ENCODE measurements at places on chromosomes 12 and 14.

- no peak for DNase-seq
These were observed 107.0 kb downstream of the SLC38A6 start for GRCh38 chr14:61088081-61088480.

- DNase-seq = no peak
These were observed 6.4 kb downstream of the NGB start for GRCh38 chr14:77264466-77265186.

- DNase-seq = no peak
These were observed 261.7 kb downstream of the NEDD1 start for GRCh38 chr12:97168804-97169203.

- DNase-seq = peak; percentile 61
These were observed 117.6 kb downstream of the CACNA1C start for GRCh38 chr12:2170376-2170775.

DNA sequence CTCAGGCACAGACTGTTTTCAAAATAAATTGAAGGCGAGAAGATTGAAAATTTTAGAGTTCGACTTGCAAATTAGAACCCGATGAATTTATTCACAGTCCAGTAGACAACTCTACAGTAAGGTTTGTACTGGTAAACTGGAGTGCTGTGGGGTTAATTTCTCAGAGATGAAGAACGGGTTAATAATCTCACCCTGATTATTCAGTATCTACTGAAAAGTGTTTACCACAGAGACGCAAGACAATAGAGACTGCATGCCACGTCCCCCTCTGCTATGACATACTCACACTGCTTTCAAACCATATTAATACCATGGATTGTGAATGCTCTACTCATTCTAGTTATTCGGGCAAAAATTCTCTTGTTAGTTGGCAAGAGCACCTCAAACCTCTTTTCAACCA lies 36.1 kb downstream of the CFL2 start:
- peak; percentile 74 for DNase-seq

GRCh38 chr12:28535216-28535615 lies 345.0 kb downstream of the CCDC91 start:
- DNase-seq = peak; percentile 72

- peak; percentile 51 for DNase-seq
These were observed 691 bp downstream of the ZFYVE26 start for GRCh38 chr14:67815573-67816225.

GRCh38 chr14:69780952-69781351 lies 14.0 kb downstream of the SRSF5 start:
- no peak for DNase-seq

DNA sequence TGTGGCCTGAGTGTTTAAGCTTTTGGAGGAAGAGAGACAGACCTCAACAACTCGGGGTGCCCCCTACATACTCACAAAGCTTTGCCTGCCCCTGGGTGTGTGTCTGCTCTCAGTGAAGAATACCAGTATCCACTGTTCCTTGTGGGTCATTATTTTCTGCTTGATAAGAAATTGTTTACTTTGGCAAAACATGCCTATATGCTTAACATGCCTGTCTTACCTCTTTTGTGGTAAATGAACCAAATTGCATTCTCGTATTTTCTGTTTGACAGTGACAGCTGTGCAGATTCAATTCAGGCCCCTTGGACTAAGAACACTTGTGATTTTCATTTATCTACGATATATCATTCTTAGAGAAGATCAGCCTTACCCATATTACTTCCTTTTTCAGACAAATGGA lies 50.6 kb upstream of the REP15 start:
- DNase-seq = no peak

GRCh38 chr14:88551094-88551870 lies 3.5 kb downstream of the PTPN21 start:
- DNase-seq = peak; percentile 84

DNA sequence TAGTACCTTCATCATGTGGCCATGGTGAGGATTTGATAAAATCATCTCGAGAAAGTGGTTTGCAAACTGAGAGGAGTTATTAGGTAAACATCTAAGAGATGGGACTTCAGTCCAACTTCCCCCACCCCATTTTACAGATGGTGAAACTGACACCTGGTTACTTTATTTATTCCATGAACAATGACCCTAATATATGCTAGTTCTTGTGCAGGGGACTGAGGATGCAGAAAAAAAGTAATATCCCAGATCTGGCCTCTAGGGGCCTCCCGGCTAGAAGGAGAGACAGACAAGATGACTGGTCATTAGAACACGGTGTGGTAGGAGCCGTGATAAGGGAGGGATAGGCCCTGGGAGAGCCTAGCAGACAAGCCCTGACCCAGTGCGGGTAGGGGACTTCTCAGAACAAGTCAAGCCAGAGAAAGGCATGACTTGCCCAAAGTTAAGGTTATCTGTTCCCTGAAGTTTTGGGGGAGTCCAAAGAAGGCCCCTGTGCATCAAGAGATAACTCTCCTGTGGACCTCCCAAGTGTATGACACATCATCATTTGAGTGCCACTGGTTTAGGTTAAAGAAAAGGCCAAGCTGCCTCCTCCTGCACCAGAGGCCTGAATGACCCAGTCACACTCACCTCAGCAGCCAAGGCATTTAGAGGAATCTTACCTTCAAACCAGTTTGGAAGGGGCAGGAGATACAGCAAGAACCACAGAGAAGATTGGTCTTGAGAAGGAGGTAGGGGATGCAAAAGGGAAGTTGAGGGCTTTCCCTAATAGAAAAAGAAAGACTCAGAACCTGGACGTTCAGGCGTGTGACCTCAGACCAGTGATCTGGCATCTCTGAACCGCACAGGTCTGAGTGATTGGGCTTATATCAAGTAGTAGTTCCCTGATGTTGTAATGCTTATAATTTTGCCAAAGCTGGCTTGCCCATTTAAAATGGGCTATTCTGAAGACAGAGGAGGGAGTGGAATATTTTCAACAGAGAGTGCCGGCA lies 1.6 kb downstream of the CMKLR1 start:
- DNase-seq = peak; percentile 23

DNA sequence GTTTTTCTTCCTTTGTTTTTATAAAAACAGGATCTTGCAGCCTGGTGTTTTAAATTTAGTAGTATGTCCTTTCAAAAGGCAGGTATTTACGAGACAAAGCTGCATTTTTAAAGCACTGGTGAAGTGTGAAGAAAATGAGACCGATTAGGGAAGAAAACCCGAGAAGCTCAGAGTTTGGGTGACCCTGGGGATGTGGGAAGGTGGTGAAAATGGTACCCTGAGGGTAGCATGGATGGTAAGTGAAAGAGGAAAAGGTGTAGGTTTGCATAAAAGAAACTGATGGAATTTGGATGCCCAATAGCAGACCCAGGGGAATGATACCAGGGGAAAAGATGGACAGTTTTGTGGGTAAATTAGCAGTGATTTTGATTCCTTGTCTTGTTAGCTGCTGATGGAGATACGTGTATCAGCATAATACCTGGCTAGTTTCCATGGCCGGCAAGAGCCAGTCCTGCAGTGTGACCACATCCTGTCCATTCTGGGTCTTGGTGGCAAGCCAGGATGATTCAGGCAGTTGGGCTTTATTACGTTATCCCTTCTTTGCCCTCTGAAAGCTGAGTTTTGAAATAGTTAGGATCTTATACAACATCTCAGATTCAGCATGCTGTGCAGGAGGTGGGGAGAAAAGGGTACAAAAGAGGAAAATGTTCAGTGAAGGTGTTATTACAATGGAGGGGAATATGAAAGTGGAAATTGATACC lies 8.9 kb downstream of the BICD1 start:
- peak; percentile 99 for DNase-seq

DNA sequence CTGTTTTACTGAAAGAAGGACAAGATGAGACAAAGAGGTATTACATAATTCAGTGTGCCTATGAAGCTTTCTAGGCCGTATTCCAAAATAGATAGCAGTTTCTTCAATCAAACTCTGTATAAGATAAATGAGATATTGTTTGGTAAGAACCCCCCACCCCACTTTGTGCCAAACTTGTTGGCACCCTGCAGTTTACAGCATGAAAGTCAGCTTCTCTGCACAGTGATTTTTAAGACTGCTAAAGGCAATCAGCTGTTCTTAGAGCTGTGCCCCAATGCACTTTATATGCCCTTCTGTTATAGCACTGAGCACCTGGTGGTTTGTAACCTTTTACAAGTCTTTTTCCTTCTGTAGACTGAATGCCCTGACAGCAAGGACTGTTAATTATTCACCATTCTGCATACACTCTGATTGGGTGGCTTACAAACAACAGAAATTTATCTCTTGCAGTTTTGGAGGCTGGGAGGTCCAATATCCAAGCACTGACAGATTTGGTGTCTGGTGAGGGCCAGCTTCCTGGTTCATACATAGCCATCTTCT lies 76.7 kb downstream of the ANO4 start:
- DNase-seq = no peak

GRCh38 chr12:52313926-52314325 lies 7.3 kb downstream of the KRT83 start:
- DNase-seq = no peak

DNA sequence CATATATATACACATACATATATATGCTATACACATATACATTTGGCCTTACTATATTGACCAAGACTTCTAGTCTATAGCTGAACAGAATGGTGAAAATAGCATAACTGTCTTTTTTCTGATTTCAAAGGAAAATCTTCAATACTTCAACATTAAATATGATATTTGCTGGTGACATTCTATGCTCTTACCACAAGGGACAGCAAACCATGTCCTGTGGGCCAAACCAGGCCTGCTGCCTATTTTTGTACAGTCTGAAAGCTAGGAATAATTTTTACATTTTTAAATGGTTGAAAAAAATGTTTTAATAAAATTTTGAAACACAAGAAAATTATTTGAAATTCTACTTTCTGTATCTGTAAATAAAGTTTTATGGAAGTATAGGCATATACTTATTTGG lies 63.6 kb downstream of the EML5 start:
- DNase-seq = no peak

DNA sequence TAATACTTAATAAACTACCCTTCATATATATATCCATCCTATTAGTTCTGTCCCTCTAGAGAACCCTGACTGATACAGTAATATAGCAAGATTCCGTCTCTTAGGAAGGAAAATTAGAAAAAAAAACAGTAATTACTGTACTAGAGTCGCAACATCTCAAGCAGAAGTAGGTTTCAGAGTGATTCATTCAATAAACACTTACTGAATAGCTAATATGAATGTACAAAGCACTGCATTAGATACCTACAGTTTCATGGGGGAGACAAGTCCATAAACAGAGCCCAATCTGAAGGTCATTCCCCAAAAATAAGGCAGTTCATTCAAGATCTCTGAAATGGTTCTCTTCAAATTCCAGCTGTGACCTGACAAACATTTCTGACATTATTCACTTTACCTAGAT lies 9.9 kb downstream of the CERS5 start:
- no peak for DNase-seq

- peak; percentile 36 for DNase-seq
These were observed 178.1 kb upstream of the NOVA1 start for GRCh38 chr14:26775765-26776563.

- no peak for DNase-seq
These were observed 101.2 kb upstream of the LRFN5 start for GRCh38 chr14:41505491-41505890.

DNA sequence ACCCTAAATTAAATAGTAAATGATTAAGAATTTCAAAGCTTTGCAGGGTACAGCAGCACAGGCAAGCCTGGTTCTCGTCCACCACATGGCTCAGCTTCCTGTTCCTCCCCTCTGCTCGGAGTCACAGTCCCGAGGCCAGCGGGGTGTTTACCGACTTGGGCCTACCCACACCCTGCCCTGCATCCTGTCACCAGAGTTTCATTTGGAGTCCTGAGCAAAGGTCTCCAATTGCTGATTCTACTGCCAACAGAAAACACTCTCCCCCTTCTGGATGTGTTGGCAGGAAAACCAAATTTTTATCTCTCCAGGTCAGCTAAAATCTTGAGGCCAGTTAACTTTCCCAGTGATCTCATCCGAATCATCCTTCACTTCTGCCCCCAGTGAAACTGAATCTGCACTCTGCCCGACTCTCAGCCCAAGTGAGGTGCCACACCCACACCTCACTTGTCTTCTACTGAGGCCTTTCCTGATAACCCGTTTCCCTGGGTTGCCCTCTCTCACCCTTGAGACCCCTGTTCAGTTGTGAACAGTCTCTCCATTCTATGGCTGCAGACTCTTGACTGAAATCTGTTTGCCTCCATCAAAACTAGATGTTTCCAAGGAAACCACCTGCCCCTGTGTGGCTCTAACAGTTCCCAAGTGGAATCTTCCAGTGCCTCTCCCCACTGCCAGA lies 71.2 kb downstream of the VCPKMT start:
- DNase-seq = peak; percentile 82

DNA sequence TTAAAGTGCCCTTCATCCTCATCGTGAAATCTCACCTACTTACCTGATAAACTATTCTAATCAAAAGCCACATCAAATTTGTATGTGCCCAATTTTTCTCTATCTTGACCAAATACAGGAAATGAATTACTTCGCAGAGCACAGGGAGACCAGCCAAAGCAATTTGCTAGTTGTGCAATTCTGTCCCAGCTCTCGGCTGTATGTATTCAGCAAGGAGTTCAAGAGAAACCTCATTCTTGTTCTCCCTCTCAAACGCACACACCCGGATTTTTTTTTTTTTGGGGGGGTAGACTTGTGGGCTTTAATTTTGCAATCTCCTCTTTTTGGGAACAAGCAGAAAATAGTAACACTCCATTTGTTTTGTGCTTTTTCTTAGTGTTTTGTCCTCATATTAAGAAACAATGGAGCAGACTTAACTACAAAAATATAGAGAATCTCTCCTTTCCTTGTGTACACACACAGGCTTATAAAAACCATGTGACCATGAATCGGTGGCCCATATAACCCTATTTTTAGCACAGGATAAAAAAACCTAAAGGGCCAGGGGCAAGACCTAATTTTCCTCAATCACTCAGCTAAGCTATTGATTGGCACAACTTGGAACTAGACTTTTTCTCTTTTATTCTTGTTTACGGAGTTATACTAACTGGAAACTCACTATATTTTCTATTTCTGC lies 64.2 kb downstream of the MBIP start:
- DNase-seq = peak; percentile 42

DNA sequence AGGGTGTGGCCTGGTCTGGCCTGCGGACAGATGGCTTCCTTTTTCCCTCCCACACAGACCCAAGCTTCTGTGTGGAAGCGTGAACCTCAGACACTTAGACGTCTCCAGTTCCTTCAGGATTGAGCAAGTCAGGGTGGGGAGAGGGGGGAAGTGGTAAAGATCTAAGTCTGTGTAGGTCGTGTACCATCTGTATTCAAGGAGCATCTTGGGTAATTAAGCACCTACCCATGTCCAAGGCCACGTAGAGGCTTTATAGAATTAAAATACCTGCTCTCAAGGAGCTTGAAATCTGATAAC lies 1.7 kb downstream of the AVIL start:
- peak; percentile 63 for DNase-seq

DNA sequence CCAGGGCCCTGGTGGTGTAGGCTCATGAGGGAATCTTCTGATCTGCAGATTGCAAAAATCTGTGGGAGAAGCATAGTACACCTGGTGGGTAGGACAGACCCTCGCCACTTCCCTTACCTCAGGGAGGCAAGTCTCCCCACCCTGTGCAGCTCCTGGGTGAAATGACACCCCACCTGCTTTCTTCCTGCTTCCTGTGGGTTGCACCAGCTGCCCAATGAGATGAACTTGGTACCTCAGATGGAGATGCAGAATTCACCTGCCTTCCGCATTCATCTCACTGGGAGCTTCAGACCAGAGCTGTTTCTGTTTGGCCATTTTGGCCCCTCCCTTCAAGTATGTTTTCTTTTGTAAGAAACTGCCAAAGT lies 4.7 kb downstream of the CLEC2D start:
- DNase-seq = no peak

- DNase-seq = peak; percentile 93
These were observed 1.2 kb downstream of the CRY1 start for GRCh38 chr12:107091989-107092641.

GRCh38 chr14:99173086-99173485 lies 98.9 kb downstream of the BCL11B start:
- no peak for DNase-seq

Data from AG10803 (cell line).